ENCODE measurements at places on chromosomes 4 and X.

DNA sequence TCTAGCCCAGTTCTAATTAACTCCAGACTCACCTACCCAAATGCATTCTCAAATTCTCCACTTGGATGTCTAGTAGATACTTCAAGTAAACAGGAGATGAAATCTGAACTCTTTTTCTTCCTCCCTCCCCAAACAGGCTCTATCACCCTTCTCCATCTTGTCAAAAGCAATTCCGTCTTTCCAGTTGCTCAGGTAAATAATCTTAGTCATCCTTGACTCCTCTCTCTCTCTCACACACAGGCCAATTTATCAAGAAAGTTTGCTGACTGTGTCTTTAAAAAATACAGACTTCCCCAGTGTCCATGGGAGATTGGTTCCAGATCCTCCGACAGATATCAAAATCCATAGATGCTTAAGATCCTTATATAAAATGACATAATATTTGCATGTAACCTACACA, 12.9 kb downstream of the TXK start:
- no peak for DNase-seq

DNA sequence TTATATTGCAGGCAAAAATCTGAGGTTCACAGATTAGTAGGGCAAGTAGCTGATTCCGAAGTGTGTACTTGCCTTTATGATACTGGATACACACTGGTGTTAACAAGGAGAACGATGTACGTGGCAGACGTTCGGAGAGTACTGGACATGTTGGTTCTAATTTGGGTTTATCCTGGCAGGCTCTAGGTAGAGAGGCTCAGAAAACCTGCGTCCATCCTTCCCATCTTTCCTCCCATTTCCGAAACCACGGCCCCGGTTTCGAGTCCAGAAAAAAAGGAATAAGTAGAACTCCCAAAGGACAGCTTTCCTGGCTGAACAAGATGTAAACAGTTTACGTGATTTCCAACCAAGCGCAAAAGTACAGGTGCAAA, 351 bp upstream of the SLC30A9 start:
- DNase-seq: no peak

- no peak for DNase-seq
Measured at GRCh38 chr4:22264261-22264660, 251.6 kb downstream of the ADGRA3 start.

GRCh38 chr4:45358573-45359506, 632.5 kb upstream of the GNPDA2 start:
- DNase-seq: no peak

GRCh38 chr4:142354794-142355420, 491.2 kb downstream of the INPP4B start:
- DNase-seq: no peak
